ENCODE measurements at places on chromosomes 1 and 21.

DNA sequence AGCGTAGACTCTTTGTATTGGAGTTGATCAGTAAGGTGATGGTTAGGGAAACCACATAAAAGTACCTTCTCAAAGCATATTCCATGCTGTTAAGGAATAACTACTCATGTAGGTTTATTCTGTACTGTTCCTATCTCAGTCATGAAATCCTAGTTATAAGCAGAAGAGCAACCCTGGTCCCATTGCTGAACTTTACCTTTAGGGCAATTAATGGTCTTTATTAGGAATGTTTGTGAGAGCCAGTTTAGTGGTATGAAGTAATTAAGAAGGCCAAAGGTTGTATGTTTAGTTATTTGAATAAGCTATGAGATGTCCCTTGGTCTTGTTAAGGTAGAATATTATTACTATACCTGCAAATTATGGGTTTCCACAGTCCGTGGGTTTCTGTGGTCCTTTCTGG, 44.0 kb downstream of the ACP6 start:
- no peak for DNase-seq

DNA sequence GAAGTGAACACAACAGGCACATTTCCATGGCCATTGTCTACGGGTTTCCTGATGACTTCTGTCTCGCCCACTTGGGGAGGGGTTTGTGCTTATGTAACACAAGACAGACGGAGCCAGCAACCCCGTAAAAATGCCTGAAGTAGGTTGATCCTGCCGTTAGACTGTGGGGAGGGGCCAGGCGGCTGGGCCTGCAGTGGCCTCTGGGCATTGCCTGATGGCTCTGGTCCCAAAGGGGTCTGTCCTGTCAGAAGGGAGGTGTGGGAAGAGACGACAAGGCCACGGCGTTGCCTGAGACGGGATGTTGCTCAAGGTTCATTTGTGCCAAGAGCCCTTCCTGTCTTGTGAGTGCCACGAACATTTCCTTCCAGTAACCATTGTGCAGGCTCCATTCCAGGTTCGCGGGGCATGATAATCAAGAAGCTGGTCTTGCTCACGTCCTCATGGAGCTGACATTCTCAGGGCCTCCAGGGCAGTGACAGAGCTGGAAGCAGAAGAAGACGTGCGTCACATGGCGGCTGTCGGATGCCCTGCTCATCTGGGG, 44.7 kb downstream of the ABCG1 start:
- DNase-seq: no peak

- DNase-seq: no peak
These were observed 131.0 kb upstream of the KIAA1614 start for GRCh38 chr1:180781718-180782117.

GRCh38 chr1:27621051-27621920, 13.7 kb downstream of the FGR start:
- DNase-seq: no peak

- no peak for DNase-seq
These were observed 56.8 kb upstream of the HTR1D start for GRCh38 chr1:23274134-23274505.

DNA sequence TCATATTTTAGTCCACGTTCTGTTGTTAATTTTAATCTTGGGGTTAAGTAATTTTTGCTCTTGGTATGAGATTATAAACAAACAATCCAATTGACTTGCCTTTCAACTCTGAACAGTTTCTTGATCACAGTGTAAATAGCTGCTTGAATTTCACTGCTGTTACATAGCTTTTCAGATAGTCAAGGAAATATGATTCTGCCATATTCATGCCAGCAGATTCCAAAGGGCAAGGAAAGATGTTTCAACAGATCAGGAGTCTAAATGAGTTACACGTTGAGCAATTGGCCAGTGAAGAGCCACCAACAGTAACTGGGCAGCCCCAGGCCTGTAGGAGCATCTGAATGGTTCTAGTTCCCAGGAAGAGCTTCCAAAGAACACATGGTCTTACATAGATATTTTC, 93.6 kb downstream of the LEPR start:
- no peak for DNase-seq

DNA sequence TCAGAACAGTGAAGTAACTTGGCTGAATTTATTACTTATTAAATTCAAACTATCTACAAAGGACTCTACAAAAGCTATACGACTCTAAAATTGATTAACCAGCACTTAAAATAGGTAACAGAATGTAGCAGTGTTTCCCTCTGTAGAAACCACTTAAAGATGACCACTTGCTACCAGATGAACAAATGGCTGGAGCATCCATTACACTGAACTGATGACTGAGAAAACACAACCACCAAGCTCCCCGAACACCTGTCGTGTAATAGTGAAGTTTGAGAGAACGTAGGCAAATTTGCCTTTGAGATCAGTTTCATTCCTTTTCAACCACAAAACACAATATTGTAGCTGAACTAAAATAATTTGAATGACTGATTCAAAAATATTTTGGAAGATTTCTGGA, 226.7 kb downstream of the KCNT2 start:
- DNase-seq: no peak

GRCh38 chr1:162398999-162399580, 12.8 kb downstream of the SH2D1B start:
- no peak for DNase-seq

GRCh38 chr1:208044589-208045462, 133.9 kb upstream of the CD34 start:
- no peak for DNase-seq

- peak; percentile 50 for DNase-seq
These were observed 5.1 kb upstream of the GJA4 start for GRCh38 chr1:34787461-34788420.

DNA sequence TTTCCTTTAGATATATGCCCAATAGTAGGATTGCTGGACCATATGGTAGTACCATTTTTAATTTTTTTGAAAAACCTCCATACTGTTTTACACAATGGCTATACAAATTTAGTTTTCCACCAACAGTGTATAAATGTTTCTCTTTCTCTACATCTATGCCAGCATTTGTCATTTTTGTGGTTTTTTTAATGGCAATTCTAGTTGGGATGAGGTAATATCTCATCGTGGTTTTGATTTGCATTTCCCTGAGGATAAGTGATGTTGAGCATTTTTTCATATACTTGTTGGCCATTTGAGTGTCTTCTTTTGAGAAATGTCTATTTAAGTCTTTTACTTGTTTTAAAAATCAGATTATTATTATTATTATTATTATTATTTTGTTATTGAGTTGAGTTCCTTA, 35.5 kb downstream of the PLA2G4A start:
- DNase-seq: no peak

DNA sequence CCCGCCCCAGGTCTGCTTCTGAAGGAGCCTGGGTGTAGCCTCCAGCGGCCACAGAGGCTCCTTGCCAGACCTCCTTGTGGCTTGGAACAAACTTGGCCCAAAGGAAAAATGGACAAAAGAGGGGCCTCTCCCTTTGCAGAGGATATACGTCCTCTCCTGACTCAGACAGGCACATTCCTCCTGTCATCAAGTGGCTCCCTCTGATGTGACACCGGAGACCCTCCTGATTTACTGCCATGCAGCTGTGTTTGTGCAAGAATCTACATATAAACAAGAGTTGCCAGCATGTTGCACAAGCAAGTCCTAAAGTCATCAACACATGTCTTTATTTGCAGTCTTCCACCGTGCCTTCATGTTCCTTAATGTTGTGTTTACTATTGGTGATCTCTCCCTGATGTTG, 54.1 kb upstream of the F3 start:
- no peak for DNase-seq

DNA sequence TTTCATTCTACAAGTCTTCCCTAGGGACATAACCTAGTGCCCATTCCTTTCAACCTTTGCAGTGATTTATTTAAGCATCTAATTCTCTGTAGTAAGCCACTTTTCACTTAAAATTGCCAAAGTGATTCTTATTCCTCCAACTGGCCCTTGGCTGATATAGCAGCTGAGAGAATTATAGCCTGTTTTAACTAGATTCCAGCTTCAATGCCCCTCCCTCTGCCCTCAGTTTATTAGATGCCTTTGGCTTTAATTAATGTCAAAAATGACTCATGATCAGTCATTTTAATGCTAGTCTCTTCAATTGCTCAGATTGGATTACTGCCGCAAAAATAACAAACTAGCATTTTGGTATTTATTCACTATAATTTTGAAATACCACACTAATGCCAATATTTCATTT, 145.4 kb upstream of the KCTD3 start:
- no peak for DNase-seq

GRCh38 chr1:107840725-107841124, 124.3 kb downstream of the VAV3 start:
- DNase-seq: no peak

DNA sequence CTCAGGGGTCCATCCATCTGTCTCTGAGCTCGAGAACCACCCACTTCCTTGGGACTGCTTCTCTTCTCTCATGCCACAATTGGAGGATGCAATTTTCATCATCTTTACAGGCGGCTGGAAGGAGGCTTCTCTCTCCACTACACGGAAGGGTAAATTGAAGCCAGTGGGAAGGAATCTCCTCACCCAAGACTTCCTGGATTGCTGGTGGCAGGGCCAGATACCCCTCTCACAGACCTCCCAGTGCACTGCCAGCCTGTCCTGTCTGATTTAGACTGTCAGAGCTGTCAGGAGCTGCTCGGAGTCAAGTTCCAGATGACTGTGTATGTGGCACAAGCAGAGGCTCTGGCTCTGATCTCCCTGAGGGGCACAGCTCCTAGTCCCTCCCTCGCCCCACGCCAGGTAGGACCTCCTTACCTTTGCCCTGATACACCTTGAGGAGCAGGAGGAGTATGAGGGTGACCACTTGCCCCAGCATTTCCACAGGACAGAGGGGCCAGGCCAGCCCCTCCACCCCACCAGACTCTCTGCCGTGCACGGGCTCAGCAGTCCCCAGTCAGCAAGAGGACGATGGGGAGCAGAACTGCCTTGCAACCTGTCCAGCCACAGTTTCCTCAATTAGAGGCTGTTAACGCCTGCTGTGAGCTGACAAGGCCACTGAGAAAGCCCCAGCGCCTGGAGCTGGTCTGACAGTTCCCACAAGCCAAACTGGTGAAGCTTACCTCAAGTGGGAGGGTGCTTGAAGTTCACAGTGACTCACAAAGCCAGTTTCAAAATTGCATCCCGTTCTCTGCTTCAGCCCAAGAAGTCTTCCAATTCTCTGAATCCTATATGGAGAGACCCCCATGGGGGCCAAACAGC, at the start of gene CD244:
Gene CD244 (minus strand): TSS at position 685 of the 858 bp plus-strand sequence. CDS start 210 bp downstream, at position 475.
- DNase-seq: no peak

DNA sequence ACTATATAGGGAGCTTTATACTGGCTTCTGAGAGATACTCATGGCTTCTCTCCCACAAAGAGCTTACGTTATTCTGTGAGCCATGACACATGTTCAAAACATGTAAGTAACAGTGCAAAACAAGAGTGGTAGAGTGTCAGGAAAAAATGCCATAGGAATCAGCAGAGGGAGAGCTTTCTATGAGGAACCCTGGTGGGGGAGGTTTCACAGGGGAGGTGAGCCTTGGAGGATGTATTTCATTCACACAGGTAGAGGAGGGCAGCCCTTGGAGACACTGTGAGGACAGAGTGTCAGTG, 72.7 kb upstream of the LYST start:
- DNase-seq: no peak

- no peak for DNase-seq
These were observed 87.4 kb upstream of the TMEM51 start for GRCh38 chr1:15066191-15066590.
